ENCODE measurements at places on chromosomes 13 and 19. TPM values are rescaled to one million over a fixed set of nuclear protein-coding genes. Genes with fewer than 3 reads are reported as not detected.

The CPAMD8 gene
- 216 TPM for total RNA-seq

The RXFP2 gene
- total RNA-seq = not detected

GRCh38 chr13:28582892-28583240 is 76.1 kb upstream of the POMP start:
- no peak for DNase-seq

The NKPD1 gene
- total RNA-seq = 4.1 TPM

The PABPC3 gene
- total RNA-seq = 4.5 TPM

The VAV1 gene
- 4.8 TPM for total RNA-seq

DNA sequence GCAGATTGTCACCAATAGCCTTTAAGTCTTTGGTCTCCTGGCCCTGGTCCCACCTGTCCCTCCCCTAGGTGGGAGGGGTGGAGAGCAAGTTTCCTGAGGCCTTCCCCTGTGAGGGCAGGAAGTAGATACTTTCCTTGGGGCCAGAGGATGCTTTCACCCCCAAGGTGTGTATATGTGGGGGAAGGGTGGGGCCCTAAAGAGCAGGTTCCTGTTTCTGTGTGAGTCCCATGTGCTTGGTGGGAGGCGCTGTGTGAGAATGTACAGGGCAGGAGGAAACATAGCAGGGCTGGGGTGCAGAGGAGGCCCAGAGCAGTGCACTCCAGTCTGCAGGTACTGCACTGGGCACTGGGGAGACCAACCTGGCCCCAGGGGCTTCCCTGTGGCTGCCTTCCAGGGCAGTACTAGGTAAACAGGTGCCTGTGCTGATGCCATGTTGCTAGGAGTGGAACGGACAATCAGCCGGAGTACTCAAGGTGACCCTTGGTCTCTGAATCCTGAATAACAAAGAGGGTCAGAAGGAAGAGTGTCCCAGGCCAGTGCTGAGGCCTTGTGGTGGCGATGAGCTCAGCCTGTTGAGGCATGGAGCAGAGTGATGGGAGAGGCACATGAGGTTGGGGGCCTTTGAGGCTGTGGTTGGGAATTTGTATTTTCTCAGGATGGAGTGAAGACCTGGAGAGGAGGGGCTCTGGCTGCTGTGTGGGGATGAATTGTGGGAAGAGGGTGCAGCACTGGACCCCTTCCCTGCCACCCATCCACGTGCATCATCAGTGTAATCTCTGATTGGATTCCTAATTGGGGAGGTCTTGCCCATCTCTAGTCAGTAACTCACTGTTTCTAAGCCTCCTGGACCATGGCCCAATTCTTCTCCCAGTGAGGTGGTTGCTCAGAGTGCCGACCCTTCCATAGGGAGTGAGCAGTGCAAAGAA is 5.1 kb downstream of the EGLN2 start:
- DNase-seq = peak; percentile 66

GRCh38 chr19:34041925-34042521 is 130.3 kb upstream of the LSM14A start:
- no peak for DNase-seq
